ENCODE measurements at places on chromosomes 2 and 18.
A peak's percentile ranks its signal among the peaks of the same experiment; 100 is the strongest.

DNA sequence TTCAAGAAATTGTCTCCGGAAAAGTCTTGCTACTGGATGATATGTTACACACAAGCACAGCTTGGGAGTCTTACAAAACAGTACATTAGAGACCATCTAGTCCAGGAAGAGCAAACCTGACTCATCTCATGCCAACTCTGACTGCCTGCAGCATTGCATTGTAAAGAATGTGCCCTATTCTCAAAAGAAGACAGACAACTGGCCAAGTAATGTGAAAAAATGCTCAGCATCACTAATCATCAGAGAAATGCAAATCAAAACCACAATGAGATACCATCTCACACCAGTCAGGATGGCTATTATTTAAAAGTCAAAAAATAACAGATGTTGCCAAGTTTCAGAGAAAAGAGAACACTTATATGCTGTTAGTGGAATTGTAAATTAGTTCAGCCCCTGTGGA is 42.7 kb upstream of the GORASP2 start:
- no peak for DNase-seq

DNA sequence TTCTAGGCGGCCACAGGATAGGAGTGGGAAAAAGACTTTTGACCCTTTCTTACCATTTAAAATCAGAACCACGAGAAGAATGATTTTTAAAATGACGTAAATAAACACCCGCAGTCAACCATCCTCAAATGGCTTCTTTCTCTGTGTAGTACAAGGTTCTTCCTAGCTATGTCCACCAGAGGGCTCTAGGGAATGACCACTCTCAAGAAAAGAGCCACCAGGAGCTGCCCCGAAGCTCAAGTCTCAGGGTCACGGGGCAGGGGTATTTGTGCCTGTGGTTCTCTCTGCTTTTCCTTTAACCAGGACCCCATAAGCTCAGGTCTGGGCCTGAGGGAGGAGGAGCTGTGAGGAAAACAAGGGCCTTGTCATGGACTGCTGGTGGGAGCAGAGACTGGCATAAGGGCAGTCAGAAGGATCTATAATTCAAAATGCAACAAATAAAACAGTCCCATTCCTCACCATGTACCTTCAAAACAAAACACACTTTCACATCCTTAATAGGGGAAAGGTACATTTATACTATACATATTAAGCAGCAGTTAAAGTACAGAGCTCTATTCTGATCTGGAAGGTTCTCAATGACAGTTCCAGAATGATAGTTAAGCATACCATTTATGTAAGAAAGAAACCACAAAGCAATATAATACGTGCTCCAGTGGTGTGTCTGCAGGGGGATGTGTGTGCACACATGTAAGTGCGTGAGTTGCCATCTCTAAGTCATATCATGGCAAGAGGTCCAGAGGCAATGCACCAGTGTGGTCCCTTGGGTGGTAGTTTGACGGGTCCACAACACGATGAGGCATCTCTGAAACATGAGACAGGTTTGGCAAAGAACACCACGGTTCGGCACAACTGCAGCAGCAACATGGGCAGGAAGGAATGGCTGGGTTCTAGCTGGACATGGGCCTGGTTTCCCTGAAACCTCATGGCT is 18.6 kb downstream of the LYPD1 start:
- DNase-seq: peak; percentile 27

- no peak for DNase-seq
Observed at GRCh38 chr2:205895981-205896655, 189.9 kb downstream of the INO80D start.

DNA sequence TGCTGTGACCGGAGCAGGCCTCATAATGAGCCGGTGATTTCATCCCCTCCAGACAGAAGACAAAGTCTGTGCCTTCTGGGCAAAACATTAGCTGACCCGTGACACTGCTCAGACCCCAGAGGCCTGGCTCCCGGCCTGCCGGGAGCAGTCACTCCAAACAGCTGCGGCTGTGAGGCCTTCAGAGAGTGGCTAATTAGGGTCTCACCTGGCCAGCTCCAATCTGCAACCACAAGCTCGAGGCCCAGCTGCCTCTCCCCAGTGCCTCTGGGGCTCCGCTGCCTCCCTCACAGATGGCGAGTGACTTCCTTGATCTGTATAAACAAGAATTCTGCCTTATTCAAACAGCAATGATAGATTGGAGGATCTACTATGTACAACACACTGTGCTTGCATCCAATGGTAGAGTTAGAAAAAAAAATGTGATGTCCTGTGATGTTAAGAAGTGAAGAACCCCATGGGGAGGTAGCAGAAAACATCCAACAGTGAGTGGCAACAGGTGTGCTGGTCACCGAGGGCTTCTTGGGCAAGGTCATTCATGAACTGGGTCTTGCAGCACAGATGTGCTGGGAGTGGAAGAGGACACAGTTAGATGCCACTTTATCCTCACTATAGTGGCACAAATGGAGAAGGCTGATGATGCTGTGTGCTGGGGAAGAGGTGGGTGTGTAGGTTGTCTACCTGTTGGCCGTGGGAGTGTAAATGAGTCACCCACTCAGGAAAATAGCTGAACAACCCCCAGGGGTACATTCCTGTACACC is 98.2 kb upstream of the ASAP2 start:
- no peak for DNase-seq

GRCh38 chr18:76765649-76766048 is 56.7 kb upstream of the ZNF236 start:
- no peak for DNase-seq

GRCh38 chr2:224570328-224570993 is 14.7 kb downstream of the CUL3 start:
- no peak for DNase-seq

DNA sequence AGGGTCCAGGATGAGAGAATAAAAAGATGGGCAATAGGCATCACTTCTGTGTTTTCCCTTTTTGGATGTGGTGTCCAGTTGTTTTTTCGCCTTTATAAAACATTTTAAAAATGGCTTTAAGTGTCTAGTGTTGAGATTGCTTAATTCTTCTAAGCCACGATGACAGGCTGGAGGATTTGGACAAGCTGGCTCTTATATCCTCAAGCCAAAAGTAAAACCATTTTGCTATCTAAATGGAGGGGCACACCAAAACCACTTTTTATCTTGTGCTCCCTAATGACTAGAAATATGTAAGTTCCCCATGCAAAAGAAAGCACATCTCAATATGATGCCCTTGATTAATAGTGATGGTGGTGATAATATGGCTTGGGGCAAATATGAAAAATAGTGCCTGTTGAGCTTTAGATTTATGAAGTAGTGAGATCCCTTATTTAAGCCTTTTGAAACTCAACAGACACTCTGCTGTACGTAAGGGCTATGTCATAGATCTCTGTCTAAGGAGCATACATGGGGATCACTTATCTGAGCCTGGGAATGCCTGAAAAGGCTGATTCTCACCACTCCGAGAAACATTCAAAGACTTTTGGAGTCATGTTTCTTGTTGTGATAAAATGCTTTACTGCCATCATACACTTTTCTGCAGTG is 185.5 kb downstream of the KCNS3 start:
- no peak for DNase-seq

- no peak for DNase-seq
Observed at GRCh38 chr2:145593991-145594614, 1074.2 kb upstream of the ZEB2 start.

DNA sequence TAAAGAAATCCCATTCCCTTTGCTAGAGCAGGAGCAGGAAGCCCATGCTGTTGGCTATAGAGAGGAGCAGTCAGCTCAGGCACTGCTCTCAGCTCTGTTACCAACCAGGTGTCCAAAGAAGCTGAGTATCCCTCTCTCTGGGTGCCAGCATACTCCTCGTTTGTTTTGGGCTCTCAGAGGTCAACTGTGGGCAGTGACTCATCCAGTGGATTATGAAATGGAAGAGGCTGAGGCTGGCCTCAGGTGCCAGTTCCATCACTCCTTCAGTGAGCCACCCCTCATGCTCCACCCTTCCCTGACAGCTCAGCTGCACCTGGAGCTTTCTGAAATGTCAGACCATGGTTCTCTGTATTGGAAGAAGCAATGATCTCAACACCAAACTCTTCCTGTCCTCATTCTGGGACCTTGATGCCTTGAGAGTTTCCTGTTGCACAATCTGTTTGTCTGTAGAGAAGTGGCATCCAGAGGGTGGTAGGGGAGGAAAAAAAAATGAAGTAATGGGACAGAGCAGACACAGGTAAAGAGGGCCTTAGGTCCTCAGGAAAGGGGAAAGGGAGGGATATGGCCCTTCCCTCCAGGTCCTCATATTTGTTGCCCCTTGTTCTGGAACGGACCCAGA is 31.2 kb upstream of the EN1 start:
- no peak for DNase-seq

GRCh38 chr2:11079136-11079824 is 76.0 kb upstream of the SLC66A3 start:
- DNase-seq: no peak

DNA sequence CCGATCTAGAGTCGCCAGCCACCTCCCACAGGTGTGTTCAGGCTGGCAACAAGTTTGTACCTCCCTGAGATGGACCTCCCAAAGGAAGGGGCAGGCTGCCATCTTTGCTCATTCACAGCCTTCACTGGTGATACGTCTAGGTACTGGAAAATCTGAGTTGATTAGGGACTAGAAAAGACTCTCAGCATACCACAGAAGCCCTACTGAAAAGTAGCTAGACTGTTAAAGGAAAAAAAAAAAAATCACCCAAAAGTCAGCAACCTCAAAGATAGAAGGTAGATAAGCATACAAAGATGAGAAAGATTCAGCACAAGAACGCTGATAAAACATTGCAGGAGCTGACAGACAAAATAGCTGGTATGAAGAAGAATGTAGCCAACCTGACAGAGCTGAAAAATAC is 128.6 kb upstream of the WDR75 start:
- no peak for DNase-seq

GRCh38 chr2:20054119-20054518 is 2.7 kb upstream of the LAPTM4A start:
- no peak for DNase-seq

GRCh38 chr2:1556776-1557466 is 143.7 kb downstream of the TPO start:
- DNase-seq: no peak

GRCh38 chr2:239391286-239392071 is 9.3 kb downstream of the HDAC4 start:
- DNase-seq: no peak

- no peak for DNase-seq
Observed at GRCh38 chr18:9701609-9702349, 6.3 kb upstream of the RAB31 start.

All from cerebellum (tissue), 4 donors.